ENCODE measurements at places on chromosomes 6 and 20.

DNA sequence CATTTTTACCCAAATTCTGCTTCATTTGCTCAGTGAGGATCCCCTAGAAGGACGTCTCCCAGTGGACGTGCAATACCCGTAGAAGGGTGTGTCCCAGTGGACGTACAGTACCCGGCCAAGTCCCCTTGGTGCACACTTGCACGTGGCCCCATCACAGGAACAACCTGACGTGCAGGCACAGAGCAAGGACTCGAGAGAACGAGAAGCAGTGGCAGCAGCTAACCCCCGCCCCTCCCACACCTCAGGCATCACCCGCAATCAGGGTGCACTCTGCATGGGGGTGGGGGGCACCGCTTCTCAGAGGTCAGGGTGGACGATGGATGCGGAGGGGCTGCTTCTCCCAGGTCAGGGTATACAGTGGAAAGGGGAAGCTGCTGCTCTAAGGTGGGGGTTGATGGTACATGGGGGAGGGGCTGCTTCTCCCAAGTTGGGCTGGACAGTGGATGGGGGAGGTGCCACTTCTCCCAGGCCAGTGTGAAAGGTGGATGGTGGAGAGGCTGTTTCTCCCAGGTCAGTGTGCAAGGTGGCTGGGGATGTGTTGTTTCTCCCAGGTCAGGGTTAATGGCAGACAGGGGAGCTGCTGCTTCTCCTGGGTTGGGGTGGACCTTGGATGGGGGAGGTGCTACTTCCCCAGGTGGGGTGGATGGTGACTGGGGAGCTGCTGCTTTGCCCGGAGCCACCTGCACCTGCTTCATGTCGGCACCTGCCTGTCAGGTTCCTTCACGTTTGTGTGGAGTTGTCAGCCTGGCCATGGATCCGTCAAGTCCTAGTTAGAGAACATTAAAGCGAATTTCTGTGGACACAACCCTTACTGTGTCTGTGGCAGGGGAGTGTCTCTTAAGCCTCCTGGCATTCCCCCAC lies 1.0 kb upstream of the THBS2 start:
- no peak overlapping the region for H3K27ac ChIP-seq
- DNase-seq, result no peak
- peaks cover 11% of the 10 kb centered on the region for H3K27me3 ChIP-seq

DNA sequence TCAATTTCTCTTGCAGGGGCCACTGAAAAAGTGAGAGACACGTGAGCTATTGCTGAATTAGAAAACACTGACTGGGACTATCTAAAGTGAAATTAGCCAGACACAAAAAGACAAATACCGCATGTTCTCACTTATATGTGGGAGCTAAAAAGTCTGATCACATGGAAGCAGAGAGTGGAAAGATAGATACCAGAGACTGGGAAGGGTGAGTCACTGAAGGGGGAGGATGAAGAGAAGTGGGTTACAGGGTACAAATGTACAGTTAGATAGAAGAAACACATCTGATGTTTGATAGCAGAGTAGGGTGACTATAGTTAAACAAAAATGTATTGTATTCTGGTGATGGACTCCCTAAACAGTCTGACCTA lies 13.4 kb downstream of the CST3 start:
- no peak overlapping the region for H3K4me3 ChIP-seq
- no peaks in the 10 kb centered on the region for H3K4me1 ChIP-seq
- no peaks in the 10 kb centered on the region for H3K36me3 ChIP-seq
- no peaks in the 10 kb centered on the region for H3K27me3 ChIP-seq

GRCh38 chr6:15430931-15431405 lies 185.1 kb downstream of the JARID2 start:
- no peak overlapping the region for H3K27ac ChIP-seq
- H3K4me3 ChIP-seq, result no peak overlapping the region
- no peaks in the 10 kb centered on the region for H3K36me3 ChIP-seq
- no peak for DNase-seq
- peaks cover 32% of the 10 kb centered on the region for H3K4me1 ChIP-seq

- DNase-seq, result peak; percentile 75
- H3K27me3 ChIP-seq, result no peaks in the 10 kb centered on the region
- no peak overlapping the region for H3K4me3 ChIP-seq
- H3K4me1 ChIP-seq, result no peaks in the 10 kb centered on the region
These were observed 62.4 kb downstream of the JAG1 start for GRCh38 chr20:10611357-10611756.

DNA sequence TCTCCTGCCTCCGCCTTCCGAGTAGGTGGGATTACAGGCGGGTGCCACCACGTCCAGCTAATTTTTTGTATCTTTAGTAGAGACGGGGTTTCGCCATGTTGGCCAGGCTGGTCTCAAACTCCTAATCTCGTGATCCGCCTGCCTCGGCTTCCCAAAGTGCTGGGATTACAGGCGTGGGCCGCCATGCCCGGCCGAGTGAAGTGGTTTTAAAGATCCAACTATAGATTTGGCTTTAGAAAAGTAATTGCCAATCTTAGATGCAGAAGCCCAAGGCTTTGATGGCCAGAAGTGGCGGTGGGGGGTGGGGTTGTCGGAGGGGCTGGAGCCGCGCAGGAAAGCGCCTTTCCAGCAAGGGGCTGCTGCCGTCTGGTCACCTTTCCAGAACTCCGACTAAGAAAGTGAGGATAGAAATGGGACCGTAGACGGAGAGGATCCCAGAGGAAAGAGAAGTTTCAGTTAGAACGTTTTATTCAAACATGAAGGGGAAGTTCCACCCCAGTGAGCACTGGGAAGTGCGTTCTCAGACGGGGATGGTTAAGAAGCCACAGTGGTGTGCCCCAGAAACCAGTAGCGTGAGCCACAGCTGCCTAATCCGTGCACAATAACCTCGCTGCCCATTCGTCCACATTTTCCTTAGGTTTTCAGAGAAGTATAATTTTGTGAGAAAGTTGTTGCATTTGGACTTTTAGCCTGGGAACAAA lies 69.7 kb downstream of the DLL1 start:
- H3K4me1 ChIP-seq, result peaks cover 22% of the 10 kb centered on the region
- no peaks in the 10 kb centered on the region for H3K27me3 ChIP-seq

- no peak overlapping the region for H3K4me3 ChIP-seq
- peaks cover 24% of the 10 kb centered on the region for H3K4me1 ChIP-seq
- no peaks in the 10 kb centered on the region for H3K27me3 ChIP-seq
- no peak overlapping the region for H3K27ac ChIP-seq
- H3K36me3 ChIP-seq, result no peaks in the 10 kb centered on the region
- no peak for DNase-seq
These were observed 12.7 kb upstream of the FAM83C start for GRCh38 chr20:35304956-35305355.

DNA sequence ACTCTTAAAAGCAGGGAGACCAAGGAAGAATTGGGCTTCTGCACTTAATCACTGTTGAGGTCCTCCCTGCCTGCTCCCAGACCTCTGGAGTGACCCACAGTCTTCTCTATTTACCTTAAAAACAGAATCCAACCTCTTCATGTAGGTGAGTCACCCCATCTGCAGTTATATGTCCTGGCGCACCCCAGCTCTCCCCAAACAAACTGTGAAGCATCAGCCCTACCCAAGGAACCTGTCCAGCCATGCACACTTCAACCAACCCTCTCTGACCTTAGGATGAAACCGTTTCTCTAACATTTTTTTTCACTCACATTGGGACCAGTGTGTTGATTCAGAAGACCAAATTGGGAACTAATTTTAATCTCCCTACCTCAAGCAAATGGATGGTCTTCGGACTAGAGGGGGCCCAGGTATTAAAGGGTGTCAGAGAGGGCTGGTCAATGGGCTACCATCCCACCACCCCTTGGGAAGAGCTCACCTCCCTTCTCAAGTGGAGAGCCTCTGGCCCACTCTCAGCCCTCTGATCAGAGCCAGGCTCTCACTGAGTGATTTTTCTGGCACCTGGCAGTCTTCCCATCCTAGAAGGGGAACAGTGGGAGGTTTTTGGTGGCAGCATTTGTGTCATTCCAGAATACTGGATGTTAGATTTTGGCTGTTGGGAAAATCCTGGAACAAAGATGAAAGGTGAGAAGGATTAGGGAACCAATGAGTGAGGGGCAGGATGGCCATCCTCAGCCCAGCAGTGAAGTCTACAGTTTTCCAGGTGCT lies 203.6 kb downstream of the LRFN2 start:
- H3K27ac ChIP-seq, result no peak overlapping the region
- DNase-seq, result no peak
- H3K27me3 ChIP-seq, result no peaks in the 10 kb centered on the region
- no peak overlapping the region for H3K4me3 ChIP-seq

DNA sequence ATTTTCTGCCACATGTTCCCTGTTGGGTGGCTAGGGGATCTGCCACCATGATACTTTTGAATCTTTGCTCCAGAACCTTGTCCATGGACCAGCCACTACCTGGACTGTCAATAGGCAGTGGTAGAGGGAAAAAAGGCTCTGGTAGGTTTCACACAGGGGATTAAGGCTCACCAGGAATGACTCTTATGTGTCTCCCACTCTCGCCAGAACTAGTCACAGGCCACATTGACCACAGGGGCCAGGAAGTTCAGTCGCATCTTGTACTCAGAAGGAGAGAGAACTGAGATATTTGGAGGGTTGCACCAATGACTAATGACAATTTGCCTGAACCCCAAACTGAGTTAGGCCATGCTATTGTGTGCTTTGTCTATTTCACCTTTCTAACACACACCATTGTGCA lies 23.6 kb upstream of the APCDD1L start:
- H3K36me3 ChIP-seq, result no peaks in the 10 kb centered on the region
- H3K27ac ChIP-seq, result no peak overlapping the region
- H3K4me1 ChIP-seq, result no peaks in the 10 kb centered on the region
- H3K27me3 ChIP-seq, result no peaks in the 10 kb centered on the region
- no peak for DNase-seq

DNA sequence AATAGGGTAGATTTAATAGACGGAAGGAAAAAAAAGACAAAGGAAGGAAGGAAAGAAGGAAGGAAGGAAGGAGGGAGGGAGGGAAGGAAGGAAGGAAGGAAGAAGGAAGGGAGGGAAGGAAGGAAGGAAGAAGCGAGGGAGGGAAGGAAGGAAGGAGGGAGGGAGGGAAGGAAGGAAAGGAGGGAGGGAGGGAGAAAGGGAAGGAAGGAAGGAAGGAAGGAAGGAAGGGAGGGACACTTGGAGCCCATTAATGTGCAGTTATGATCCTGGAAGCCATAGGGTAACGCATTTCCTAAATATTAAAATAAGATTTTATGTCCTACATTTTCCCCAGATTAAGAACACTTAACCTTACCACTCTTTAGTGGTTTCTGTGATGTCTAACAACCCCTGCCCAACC lies 465.7 kb downstream of the ADGRB3 start:
- H3K36me3 ChIP-seq, result no peaks in the 10 kb centered on the region
- no peak overlapping the region for H3K27ac ChIP-seq
- H3K4me1 ChIP-seq, result no peaks in the 10 kb centered on the region
- no peaks in the 10 kb centered on the region for H3K27me3 ChIP-seq

DNA sequence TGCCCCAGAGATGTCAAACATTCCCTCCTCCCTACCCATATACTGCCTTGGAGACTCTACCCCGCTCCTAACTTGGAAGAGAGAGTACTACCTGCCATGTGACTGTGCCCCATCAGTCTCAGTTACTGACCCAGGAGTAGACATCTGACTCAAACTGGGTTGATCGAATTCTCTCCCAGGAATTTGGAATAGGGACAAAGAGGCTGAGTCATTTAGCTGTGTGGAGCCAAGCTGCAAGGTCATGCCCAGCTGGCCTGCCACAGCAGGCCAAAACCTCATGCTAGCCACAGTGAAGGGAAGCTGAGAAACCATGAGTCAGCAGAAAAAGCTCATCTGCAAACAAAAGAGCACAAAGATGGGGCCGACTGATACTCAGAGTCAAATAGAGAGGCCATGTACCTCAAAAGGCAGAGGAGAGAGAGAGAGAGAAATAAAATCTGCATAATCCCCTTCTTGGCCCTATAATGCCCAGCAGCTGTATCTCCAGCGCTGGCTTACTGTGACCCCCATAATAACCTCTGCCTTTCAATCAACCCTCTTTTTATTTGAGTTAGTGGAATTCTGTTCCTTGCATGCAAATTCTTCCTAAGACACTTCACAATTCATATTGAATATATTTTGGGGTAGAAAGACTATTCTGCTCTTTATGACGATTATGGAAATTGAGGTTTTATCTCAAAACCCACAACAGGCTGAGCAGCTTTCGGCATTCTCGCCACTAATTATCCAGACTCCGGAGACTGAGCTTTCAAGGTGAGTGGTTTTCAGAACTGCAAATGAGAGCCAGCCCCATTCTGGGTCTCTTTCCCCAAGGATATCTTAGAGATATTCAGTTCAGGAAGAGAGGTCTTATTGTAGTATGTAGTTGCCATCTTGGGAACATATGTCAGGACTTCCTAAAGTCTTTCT lies 21.4 kb upstream of the AKIRIN2 start:
- peak overlapping the region; percentile 60 for H3K27ac ChIP-seq
- H3K27me3 ChIP-seq, result no peaks in the 10 kb centered on the region
- peaks cover 12% of the 10 kb centered on the region for H3K4me1 ChIP-seq
- peak; percentile 85 for DNase-seq
- no peak overlapping the region for H3K4me3 ChIP-seq

DNA sequence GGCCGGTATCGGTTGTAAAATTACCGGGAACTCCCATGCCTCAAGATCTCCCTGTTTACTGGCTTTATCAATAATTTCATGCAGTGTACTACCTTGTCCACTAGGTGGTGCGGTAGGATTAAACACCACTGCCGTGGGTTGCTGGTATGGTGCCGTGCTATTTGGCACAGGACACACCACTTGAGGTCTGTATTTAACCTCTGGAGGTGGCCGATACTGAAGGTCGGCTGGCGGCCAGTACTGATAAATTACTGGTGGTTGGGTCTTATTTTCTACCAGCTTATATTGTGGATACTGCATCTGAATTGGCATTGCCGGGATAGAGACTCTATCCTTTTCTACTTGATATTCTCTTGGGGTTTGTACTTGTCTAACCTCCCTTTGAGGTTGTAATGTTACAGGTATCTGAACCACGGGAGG lies 14.3 kb upstream of the PTCRA start:
- H3K4me3 ChIP-seq, result no peak overlapping the region
- H3K4me1 ChIP-seq, result peaks cover 33% of the 10 kb centered on the region
- H3K27me3 ChIP-seq, result no peaks in the 10 kb centered on the region
- peak; percentile 93 for DNase-seq
- no peaks in the 10 kb centered on the region for H3K36me3 ChIP-seq
- peak overlapping the region; percentile 71 for H3K27ac ChIP-seq

- DNase-seq, result no peak
- no peaks in the 10 kb centered on the region for H3K27me3 ChIP-seq
- no peaks in the 10 kb centered on the region for H3K36me3 ChIP-seq
- H3K27ac ChIP-seq, result no peak overlapping the region
- no peaks in the 10 kb centered on the region for H3K4me1 ChIP-seq
These were observed 176.6 kb upstream of the RAB32 start for GRCh38 chr6:146367061-146367460.

DNA sequence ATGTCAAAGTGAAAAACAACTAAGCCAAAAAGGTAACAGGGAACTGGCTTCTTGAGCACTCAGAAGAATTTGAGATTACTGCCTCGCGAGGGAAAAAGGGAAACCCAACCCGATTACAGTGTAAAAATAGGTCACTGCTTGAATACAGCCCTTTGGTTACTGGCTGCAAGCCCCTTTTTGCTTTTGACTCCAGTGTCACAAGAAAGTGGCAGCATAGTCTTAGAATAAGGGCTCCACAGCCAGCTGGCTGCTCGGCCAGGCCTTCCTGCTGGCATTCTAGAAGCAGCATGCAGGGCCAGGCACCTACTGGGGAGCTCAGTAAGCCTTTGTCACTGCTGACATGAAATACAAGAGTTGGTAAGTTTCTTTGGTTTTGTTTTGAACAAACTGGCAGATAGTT lies 83.0 kb downstream of the ZHX3 start:
- peaks cover 6% of the 10 kb centered on the region for H3K4me1 ChIP-seq
- H3K27ac ChIP-seq, result no peak overlapping the region
- H3K27me3 ChIP-seq, result no peaks in the 10 kb centered on the region
